Activated CD4-positive, alpha-beta T cell treated with anti-CD3 and anti-CD28 coated beads for 4 hours (primary cell): ENCODE measurements at places on chromosomes 6 and 20.

- DNase-seq = no peak
Observed at GRCh38 chr6:36963451-36964290, 9.1 kb downstream of the PI16 start.

- no peak for DNase-seq
Observed at GRCh38 chr6:95837890-95838289, 177.9 kb upstream of the FUT9 start.

GRCh38 chr6:2979819-2980464, 8.6 kb upstream of the SERPINB6 start:
- no peak for DNase-seq

- no peak for DNase-seq
Observed at GRCh38 chr20:10519361-10520046, 84.4 kb downstream of the SLX4IP start.

- DNase-seq = no peak
Observed at GRCh38 chr6:110075406-110075805, 97.3 kb downstream of the GPR6 start.

DNA sequence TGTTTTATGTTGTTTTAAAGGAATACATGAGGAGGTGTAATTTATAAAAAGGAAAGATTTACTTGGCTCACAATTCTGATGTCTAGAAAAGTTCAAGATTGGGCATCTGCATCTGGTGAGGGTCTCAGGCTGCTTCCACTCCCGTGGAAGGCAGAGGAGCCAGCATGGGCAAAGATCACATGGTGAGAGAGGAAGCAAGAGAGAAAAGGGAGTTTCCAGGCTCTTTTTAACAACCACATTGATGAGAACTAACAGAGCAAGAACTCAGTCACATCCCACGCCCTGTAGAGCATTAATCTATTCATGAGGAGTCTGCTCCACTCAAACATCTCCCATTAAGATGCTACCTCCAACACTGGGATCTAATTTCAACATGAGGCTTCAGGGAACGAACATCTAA, 1666.3 kb downstream of the HACE1 start:
- DNase-seq = no peak

DNA sequence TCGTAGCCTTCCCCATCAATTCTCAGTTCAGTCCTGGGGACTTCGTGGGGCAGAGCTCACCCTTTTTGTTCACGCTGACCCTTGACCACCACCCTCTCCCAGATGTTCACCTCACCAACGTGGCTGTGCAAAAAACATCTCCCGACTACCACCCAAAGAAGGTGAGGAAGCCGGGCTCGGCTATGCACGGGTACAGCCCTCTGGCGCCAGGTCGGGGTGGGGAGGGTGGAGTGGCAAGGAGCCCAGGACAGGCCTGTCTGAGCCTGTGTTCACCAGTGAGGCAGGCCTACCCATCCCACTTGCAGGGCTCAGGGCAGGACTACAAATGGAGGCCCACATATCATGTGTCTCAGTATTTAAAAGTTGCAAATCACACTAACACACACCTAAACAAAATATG, 18.1 kb downstream of the PDRG1 start:
- no peak for DNase-seq

DNA sequence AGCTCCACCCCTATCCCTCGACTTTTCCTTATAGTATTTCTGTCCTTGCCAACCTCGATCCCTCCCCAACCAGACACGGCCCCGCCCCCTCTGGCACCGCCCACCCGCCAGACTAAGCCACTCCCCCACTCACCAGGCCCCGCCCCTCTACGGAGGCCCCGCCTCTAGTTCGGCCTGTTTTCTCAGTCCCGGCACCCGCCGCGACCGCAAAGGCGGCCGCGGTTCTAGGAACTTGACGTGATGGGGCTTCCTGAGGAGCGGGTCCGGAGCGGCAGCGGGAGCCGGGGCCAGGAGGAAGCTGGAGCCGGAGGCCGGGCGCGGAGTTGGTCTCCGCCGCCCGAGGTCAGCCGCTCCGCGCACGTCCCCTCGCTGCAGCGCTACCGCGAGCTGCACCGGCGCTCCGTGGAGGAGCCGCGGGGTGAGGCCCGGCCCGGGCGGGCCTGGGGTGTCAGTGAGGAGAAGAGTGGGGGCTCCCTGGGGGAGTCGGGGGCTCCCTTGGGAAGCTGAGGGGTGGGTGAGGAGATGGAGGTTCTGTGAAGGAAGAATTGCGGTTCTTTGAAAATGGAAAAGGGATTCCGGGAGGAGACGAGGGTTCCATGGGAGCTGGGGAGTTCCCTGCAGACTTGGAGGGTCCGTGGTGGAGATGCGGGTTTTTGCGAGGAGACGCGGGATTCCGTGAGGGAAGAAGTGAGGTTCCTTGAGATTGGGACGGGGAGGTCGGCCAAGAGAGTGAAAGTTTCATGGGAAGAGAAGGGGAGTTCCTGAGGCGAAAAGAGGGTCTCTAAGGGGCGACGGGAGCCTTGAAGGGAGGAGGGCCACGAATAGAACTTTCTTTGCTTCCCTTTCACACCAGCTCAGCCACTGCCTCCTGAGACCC, at the start of gene ACSS2:
ACSS2 (plus strand) TSS at position 207 of the 877 bp plus-strand sequence; CDS start at position 241, 34 bp downstream.
- DNase-seq = peak; percentile 98
